NCI-H1105 treated with DMSO at 0.1 percent for 48 hours (cell line): ENCODE measurements at places on chromosomes 5 and 9.

DNA sequence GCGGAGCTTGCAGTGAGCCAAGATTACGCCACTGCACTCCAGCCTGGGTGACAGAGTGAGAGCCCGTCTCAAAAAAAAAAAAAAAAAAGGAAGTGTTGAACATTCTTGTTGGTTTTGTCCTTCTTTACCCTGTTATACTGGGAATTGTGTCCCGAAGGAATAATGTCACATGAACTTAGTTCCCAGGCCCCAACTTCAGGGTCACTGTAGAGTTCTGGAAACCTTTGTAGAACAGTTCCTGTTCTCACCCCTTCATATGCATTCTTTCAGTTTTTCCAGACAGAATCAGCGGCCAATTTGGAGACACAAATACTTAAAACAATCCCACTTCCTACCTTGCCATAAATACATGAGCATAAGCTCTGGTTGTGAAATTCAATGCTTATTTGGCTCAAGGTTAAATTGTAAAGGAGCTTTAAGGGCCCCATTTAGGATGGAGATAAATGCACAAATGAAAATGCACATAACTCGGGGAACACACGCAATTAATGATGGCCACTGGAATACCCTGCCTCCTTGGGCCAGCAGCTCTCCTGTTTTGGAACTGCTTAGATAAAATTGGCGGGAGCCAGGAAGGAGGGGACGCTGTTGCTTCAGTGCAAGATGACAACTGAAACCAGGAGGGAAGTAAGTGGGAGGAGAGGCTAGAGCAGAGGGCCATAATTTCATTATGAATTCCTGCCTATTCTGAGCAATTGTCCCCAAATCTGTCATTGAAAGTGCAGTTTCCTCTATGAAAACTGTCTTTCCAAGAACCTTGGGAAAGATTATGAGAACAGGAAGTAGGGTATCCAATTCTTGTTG lies 153.7 kb downstream of the FGF1 start:
- no peak for DNase-seq

DNA sequence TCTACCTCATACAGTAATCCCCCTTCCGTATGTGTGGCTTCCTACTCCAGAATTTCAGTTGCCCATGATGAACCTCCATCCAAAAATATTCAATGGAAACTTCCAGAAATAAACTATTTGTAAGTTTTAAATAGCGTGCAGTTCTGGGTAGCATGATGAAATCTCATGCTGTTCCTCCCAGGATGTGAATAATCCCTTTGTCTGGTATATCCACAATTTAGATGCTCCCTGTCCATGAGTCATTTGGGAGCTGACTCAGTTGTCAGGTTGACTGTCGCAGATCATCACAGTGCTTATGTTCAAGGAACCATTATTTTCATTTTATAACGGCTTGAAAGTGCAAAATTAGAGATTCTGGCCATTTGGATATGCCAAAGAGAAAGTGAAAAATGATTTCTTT lies 290.1 kb upstream of the CDH9 start:
- no peak for DNase-seq

DNA sequence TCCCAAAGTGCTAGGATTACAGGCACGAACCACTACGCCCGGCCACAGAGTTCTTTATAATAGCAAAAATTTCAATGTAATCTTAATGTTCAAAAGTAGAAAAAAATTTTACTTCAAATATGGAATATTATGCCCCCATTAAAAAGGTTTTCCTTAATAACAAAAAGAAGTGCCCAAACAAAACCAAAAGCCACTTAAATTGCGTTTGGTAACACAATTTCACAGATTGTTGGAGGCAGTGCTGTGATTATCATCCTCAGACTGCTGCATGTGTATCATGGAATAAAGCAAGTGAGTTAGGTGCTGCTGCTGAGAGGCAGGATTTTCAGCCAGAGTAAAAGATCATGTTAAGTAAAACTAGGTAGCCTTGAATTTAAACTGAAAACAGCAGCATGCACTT lies 132.7 kb downstream of the COL23A1 start:
- DNase-seq: no peak

DNA sequence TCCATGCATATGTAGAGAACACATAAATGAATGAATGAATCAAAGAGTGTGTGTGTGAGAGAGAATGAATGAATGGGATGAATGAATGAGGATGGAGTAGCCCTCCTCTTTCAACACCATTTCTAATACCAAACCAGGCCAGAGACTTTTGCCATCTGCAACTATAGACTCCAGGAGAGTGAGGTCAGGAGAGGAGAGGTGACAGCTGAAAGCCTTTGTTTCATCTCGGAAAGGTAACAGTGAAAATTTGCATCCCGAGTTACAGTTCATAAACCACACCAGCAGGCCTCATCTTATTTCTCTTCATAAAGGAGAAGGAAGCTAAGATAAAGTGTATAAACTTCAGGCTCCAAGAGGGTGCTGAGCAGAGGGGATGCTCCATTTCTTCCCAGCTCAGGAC lies 255.3 kb upstream of the KLF4 start:
- DNase-seq: no peak

- DNase-seq: no peak
Observed at GRCh38 chr5:117041926-117042595, 467.4 kb upstream of the SEMA6A start.

DNA sequence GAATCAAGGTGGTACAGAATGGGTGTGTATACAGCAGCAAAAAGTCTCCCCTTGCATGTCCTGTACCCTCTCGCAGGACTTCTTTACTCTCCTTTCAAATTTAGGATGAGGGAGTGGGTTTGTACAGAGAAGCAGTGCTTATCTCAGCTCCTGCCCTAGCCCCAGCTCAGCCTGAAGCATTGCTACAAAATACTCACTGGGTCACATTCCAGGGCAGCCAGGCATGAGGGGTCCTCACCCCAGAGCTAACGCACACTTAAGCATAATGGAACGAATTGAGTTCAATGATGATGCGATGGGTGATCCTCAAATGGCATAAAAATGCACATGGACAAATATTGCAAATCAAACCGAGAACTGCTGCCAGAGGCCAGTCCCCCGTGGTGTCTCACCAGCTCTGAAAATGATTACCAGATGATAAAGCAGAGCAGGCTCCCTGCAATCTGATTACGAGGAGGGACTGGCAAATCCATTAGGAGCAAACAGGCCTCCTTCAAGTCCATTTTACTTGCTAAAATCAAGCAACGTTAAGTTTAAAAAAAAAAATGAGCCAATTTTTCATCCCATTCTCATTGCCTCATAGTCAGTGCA lies 231.6 kb upstream of the TAS2R1 start:
- DNase-seq: no peak

- DNase-seq: no peak
Observed at GRCh38 chr9:127523312-127523851, 72.1 kb downstream of the LRSAM1 start.

GRCh38 chr9:93591301-93592007 lies 15.1 kb downstream of the PHF2 start:
- DNase-seq: no peak

GRCh38 chr5:141908796-141909195 lies 14.9 kb upstream of the DELE1 start:
- no peak for DNase-seq

- no peak for DNase-seq
Observed at GRCh38 chr5:1510631-1511030, 13.1 kb downstream of the LPCAT1 start.
